Activated CD8-positive, alpha-beta T cell treated with anti-CD3 and anti-CD28 coated beads for 36 hours (primary cell): ENCODE measurements at places on chromosomes 13 and 19. TPM values are rescaled to one million over a fixed set of nuclear protein-coding genes. Genes with fewer than 3 reads are reported as not detected.

SIGLEC11 gene
- not detected for total RNA-seq

LRFN3 gene
- total RNA-seq, result 4.8 TPM

SIGLEC7 gene
- not detected for total RNA-seq

N4BP2L1 gene
- total RNA-seq, result 26.2 TPM

SIGLEC8 gene
- total RNA-seq, result not detected

IGSF23 gene
- total RNA-seq, result not detected

PALM gene
- total RNA-seq, result 0.22 TPM

PBX4 gene
- 15.6 TPM for total RNA-seq

NCR1 gene
- total RNA-seq, result 0.68 TPM

GRCh38 chr19:33216198-33216830 lies 9.3 kb downstream of the SLC7A10 start:
- no peaks in the 10 kb centered on the region for H3K27me3 ChIP-seq
- no peak for DNase-seq

- H3K27ac ChIP-seq, result no peak overlapping the region
- H3K36me3 ChIP-seq, result no peaks in the 10 kb centered on the region
- DNase-seq, result no peak
- H3K4me3 ChIP-seq, result no peak overlapping the region
- no peaks in the 10 kb centered on the region for H3K27me3 ChIP-seq
Observed at GRCh38 chr13:111589321-111589720, 268.9 kb downstream of the TEX29 start.

DNA sequence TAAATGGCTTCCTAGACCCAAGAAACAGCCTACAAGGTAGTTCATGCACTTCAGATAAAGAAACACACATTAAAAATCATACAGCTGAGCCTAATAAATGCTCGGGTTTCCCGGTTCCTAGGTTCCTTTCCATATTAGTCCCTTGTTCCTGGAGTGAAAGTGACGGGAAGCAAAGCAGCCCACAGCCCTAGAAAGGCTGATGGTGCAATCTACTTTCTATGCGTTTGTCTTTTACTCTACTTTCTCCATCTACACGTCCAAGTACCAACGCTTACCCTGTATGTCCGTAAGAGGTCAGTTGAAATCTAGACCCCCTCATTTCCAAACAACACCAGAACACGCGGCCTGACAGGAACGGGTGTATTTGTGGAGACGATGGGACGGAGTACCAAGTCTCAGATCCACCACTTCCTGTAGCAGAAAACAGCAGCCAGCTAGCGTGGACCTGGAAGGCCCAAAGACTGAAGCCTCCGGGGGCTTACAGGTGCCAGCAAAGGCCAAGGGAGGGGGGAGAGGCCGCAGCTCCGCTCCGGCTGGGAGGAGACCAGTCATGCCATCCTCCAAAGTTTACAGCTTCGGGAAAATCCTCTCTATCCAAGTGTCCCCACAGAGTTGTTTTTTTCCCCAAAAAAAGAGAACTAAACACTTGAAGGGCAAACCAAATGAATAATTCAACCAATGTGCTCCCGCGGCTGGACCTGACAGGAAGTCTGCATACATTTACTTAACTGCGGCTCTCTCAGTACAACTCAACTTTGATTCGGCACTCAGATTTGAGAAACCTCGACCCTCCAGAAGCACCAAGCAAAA lies 34.1 kb downstream of the STK24 start:
- peaks cover 40% of the 10 kb centered on the region for H3K36me3 ChIP-seq
- H3K4me3 ChIP-seq, result peak overlapping the region; percentile 69
- H3K27ac ChIP-seq, result peak overlapping the region; percentile 88
- DNase-seq, result peak; percentile 62
- H3K4me1 ChIP-seq, result peaks cover 90% of the 10 kb centered on the region

DNA sequence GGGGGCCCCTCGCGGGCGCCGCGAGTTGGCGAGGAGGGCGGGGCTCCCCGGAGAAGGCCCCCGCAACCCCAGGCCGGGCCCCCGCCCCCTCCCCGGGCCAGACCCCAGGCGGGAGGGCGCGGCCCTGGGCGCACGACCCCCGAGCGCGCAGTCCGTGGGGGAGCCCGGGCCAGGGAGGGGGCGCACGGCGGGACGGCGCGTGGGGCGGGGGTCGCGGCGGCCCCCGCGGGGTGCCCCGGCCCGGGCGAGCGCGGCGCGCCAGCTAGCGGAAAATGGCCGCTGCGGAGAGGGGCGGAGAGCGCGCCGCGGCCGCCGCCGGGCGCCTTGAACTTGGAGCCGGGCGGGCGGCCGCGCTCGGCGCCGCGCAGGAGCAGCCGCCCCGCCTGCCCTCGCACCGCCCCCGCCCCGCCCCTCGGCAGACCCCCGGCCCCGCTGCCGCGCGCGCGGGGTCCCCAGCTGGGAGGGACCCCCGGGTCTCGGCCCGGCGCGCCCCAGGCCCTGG lies 6.4 kb upstream of the NFIC start:
- peak; percentile 53 for DNase-seq
- no peak overlapping the region for H3K27ac ChIP-seq
- H3K36me3 ChIP-seq, result no peaks in the 10 kb centered on the region
- H3K4me3 ChIP-seq, result peak overlapping the region; percentile 88

DNA sequence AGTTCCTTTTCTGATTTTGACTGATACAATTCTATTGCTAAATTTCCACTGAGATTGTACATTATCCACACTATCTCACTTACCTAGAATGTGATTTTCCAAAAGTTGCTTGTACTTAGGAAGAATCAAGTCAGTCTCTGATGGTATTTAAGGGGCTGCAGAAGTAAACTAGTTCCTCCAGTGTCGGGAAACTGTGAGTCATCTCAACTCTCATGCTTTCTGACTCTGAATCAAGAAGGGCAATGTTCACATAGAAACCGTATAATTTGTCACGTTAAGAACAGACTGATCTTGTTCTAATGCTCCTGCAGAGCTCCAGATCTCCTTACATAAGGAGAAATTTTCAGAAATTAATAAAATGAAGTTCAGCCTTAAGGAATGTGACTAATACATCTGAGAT lies 369.3 kb downstream of the KLF5 start:
- H3K4me1 ChIP-seq, result no peaks in the 10 kb centered on the region
- H3K27ac ChIP-seq, result no peak overlapping the region
- no peak overlapping the region for H3K4me3 ChIP-seq
- H3K36me3 ChIP-seq, result no peaks in the 10 kb centered on the region
- H3K27me3 ChIP-seq, result peaks cover 3% of the 10 kb centered on the region

GRCh38 chr13:98068521-98068920 lies 74.4 kb upstream of the FARP1 start:
- H3K36me3 ChIP-seq, result no peaks in the 10 kb centered on the region
- no peaks in the 10 kb centered on the region for H3K4me1 ChIP-seq
- DNase-seq, result no peak
- H3K27me3 ChIP-seq, result no peaks in the 10 kb centered on the region

GRCh38 chr13:19959141-19959830 lies 759 bp downstream of the ZMYM2 start:
- H3K4me1 ChIP-seq, result peaks cover 30% of the 10 kb centered on the region
- peak; percentile 84 for DNase-seq
- H3K36me3 ChIP-seq, result peaks cover 31% of the 10 kb centered on the region
- peak overlapping the region; percentile 98 for H3K27ac ChIP-seq

DNA sequence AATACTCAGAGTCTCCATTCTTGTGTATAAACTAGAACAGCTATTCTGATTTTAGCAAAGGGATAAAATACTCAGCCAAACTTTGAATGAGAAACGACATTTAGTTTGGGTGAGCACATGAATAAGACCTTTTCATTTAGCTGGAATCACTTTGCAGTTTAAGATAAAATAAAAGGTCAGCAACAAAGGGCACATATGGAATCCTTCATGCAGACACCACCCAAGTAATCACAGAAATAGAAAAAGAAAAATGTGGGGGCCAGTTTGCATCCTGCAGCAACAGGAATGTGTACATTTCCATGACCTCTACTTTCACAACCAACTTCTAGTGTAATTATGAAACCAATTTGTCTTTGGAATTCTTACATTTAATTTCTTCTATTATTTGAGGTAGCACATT lies 1637.4 kb downstream of the PCDH9 start:
- H3K4me1 ChIP-seq, result no peaks in the 10 kb centered on the region
- DNase-seq, result no peak
- H3K36me3 ChIP-seq, result no peaks in the 10 kb centered on the region

GRCh38 chr13:44273991-44274770 lies 99.4 kb upstream of the SERP2 start:
- H3K4me1 ChIP-seq, result peaks cover 52% of the 10 kb centered on the region
- no peaks in the 10 kb centered on the region for H3K27me3 ChIP-seq
- peak overlapping the region; percentile 91 for H3K27ac ChIP-seq
- DNase-seq, result peak; percentile 26

DNA sequence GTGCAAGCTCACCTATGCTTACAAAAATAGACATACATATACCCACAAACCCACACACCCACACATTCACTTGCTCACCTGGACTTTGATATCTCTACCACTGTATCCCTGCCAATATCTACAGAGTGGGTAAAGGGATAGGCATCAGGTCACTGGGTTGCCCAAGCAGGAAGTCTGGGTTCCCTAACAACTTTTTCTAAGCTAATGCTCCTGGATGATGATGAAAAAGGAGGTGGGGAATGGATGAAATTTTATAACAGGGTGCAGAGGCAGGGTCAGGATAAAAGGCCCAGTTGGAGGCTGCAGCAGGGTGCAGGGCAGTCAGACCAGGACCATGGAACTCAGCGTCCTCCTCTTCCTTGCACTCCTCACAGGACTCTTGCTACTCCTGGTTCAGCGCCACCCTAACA lies at the start of gene CYP2B6:
Gene CYP2B6, plus strand, starts transcription at position 311 of the 410 bp plus-strand sequence. Its CDS starts 24 bp downstream, at position 335.
- no peak for DNase-seq
- H3K27me3 ChIP-seq, result no peaks in the 10 kb centered on the region
- H3K4me3 ChIP-seq, result no peak within 1 kb of the TSS
- H3K36me3 ChIP-seq, result no peaks in the 10 kb centered on the region

DNA sequence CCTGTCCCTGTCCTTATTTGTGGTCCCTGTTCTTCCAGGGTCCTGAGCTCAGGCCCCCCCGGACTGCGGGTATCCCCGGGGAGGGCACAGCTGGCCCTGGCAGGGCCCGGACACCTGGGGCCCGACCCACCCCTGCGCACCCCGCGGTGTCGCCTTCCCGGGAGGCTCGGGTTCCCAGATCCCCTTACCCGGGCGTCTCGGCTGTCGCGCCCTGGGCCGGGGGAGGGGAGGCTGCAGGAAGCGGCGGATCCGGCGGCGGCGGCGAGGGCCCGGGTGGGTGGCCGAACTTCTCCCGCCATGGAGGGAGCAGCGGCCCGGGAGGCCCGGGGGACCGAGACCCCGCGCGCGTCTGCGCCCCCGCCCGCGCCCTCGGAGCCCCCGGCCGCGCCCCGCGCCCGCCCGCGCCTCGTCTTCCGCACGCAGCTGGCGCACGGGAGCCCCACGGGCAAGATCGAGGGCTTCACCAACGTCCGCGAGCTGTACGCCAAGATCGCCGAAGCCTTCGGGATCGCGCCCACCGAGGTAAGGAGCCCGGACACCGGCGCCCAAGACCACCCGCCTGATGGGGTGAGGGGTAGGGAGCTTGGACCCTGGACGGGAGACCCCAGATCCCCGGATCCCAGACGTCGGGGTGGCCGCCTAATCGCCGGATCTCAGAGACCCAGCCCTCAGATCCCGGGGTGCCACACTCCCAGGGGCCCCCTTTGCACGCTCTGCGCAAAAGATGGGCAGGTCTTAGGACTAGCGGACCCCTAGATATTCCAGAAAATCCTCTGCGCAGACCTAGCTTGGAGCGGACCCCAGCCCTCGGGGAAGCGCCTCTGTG lies at the start of gene GIPC3:
Gene GIPC3, plus strand, starts transcription at position 178 of the 826 bp plus-strand sequence. Its CDS starts 120 bp downstream, at position 298.
- H3K4me3 ChIP-seq, result no peak within 1 kb of the TSS
- no peaks in the 10 kb centered on the region for H3K27me3 ChIP-seq
- no peak within 1 kb of the TSS for H3K27ac ChIP-seq

DNA sequence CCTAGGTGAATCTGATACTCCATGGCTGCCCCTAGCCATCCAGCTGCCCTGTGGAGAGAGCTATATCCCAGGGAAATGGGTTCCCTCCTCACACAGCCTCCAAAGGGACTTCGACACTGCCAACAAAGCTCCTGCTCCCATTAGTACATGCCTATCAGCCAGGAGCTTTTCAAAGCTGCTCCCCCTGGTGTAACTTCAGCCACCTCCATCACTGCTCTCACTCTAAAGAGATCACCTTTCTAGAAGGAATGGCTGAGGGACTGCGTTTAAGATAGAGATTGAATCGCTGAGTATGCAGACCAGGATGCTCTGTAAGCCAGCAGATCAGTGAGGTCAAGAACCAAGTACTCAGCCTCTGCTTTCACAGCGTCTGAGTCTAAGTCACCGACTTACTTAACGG lies 213.7 kb downstream of the NALCN start:
- H3K27ac ChIP-seq, result no peak overlapping the region
- H3K4me3 ChIP-seq, result no peak overlapping the region
- no peaks in the 10 kb centered on the region for H3K4me1 ChIP-seq
- peaks cover 2% of the 10 kb centered on the region for H3K27me3 ChIP-seq
- DNase-seq, result no peak
- no peaks in the 10 kb centered on the region for H3K36me3 ChIP-seq

GRCh38 chr13:99004978-99005377 lies 27.1 kb upstream of the DOCK9 start:
- DNase-seq, result no peak
- no peaks in the 10 kb centered on the region for H3K36me3 ChIP-seq
- H3K27me3 ChIP-seq, result no peaks in the 10 kb centered on the region

GRCh38 chr19:10450191-10450852 lies 30.0 kb downstream of the PDE4A start:
- DNase-seq, result no peak
- H3K27me3 ChIP-seq, result no peaks in the 10 kb centered on the region
- no peak overlapping the region for H3K4me3 ChIP-seq
- H3K27ac ChIP-seq, result no peak overlapping the region
- H3K36me3 ChIP-seq, result peaks cover 10% of the 10 kb centered on the region

GRCh38 chr19:39135701-39136100 lies 10.1 kb downstream of the PAK4 start:
- H3K4me3 ChIP-seq, result no peak overlapping the region
- no peak overlapping the region for H3K27ac ChIP-seq
- peaks cover 17% of the 10 kb centered on the region for H3K4me1 ChIP-seq
- no peak for DNase-seq

DNA sequence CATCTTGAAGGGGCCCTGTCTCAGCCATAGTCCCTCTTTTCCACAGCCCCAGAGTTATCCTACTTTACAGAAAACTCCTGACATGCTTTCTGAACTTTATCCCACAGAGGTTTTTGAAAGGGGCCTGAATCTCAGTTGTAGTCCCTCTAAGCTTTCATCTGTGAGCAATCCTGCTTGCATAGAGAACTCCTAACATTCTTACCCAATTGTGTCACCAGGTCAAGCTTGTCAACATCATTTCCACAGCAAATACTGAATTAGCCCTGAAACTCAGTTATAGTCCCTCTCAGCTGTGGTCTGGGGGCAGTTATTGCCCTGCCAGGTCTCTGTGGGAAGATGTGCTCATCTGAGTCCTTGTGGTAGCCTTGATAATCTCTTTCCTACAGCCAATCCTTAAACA lies 2190.3 kb upstream of the PCDH20 start:
- no peak overlapping the region for H3K4me3 ChIP-seq
- no peaks in the 10 kb centered on the region for H3K4me1 ChIP-seq
- no peak overlapping the region for H3K27ac ChIP-seq
- H3K36me3 ChIP-seq, result no peaks in the 10 kb centered on the region

- H3K4me1 ChIP-seq, result no peaks in the 10 kb centered on the region
Observed at GRCh38 chr13:110894086-110894485, 20.8 kb downstream of the ANKRD10 start.

- no peak for DNase-seq
- no peaks in the 10 kb centered on the region for H3K4me1 ChIP-seq
- H3K27me3 ChIP-seq, result no peaks in the 10 kb centered on the region
- no peak overlapping the region for H3K27ac ChIP-seq
Observed at GRCh38 chr13:67351909-67352308, 121.8 kb upstream of the PCDH9 start.

GRCh38 chr13:40987606-40988280 lies 31.4 kb downstream of the ELF1 start:
- H3K4me3 ChIP-seq, result no peak overlapping the region
- peak overlapping the region; percentile 35 for H3K27ac ChIP-seq
- H3K4me1 ChIP-seq, result peaks cover 64% of the 10 kb centered on the region
- H3K27me3 ChIP-seq, result no peaks in the 10 kb centered on the region
- DNase-seq, result no peak
- H3K36me3 ChIP-seq, result peaks cover 9% of the 10 kb centered on the region

- DNase-seq, result no peak
- H3K27ac ChIP-seq, result no peak overlapping the region
- no peak overlapping the region for H3K4me3 ChIP-seq
Observed at GRCh38 chr13:33554919-33555791, 262.8 kb upstream of the RFC3 start.
